ENCODE measurements at places on chromosomes 12 and 14.

- no peak for DNase-seq
Observed at GRCh38 chr14:31987721-31988120, 89.4 kb upstream of the ARHGAP5 start.

- no peak for DNase-seq
Observed at GRCh38 chr12:113241191-113242025, 20.1 kb downstream of the TPCN1 start.

- no peak for DNase-seq
Observed at GRCh38 chr12:106999446-106999845, 12.5 kb upstream of the MTERF2 start.

DNA sequence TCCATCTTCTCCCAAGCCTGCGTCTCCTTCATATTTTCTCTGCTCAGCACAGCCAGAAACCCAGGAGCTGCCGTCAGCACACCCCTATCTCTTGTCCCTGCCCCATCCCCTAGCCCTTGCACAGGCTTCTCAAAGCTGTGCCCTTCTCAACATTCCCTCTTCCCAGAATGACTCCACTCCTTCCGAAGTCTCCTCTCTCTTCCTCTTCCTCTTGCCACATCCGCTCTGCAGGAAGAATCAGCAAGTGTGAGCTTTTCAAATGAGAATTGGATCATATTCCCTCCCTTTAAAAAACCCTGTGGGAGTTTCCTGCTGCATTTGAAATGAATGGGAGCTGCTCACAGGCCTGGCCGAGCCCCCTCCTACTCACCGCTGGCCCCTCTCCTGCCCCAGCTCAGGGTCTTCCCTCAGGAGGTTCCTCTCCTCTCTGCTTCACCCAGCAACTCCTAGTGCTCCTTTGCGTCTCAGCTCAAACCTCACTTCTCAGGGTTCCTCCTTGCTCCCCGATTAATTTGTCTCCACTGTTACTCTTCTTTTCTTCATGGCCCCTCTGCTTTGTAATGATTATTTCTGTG, 528.5 kb upstream of the CCDC196 start:
- no peak for DNase-seq

GRCh38 chr14:69711881-69712560, 54.9 kb upstream of the SRSF5 start:
- no peak for DNase-seq

DNA sequence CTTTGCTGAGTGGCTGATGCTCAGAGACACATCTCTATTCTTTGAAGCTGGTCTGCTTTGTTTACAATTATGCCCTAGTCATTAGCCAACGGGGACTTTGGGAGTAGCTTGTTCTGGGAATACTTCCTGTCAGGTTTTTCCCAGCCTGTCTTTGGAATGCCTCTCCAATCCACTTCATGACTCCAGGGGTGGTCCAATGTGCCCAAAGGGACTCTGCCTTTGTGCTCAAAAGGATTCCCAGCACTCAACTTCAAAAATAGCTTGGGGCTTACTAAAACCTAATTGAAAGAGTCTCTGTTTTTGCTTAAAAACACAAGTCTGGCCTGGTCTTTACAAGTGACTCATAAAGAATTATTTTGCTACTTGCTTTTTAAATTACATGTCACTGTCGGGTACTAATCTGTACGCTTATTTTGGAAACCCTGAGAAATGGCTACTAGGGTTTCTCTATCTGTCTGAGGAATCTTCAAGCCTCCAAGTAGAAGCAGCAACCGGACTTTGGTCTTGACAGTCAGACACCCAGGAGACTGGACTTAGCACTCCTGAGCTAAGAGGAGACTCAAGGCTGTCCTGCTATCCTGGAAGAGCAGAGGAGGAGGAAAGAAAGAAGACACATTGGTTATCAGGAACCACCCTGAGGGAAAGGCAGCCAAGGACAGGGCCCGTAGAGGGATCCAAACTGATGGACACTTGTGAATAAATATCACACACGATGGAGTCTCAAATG, 20.7 kb downstream of the PHLDA1 start:
- no peak for DNase-seq

GRCh38 chr12:49263400-49263763, 1.5 kb upstream of the TUBA1C start:
- no peak for DNase-seq

GRCh38 chr12:105738051-105738450, 400.7 kb downstream of the NUAK1 start:
- no peak for DNase-seq

DNA sequence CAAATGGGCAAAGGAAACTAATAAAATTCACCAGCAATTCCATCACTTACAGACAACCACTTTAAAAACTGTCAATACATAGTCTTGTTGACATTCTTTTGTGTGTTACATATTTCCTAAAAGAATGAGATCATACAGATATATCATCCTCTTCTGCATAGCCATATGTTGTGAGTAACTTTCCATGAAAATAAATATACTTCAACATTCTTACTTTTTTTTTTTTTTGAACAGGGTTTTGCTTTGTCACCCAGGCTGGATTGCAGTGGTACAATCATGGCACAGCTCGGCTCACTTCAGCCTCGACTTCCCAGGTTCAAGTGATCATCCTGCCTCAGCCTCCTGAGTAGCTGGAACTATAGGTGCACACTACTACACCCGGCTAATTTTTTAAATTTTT, 20.9 kb downstream of the ZC2HC1C start:
- no peak for DNase-seq

GRCh38 chr12:15092826-15093225, 120.0 kb downstream of the PDE6H start:
- DNase-seq = no peak

DNA sequence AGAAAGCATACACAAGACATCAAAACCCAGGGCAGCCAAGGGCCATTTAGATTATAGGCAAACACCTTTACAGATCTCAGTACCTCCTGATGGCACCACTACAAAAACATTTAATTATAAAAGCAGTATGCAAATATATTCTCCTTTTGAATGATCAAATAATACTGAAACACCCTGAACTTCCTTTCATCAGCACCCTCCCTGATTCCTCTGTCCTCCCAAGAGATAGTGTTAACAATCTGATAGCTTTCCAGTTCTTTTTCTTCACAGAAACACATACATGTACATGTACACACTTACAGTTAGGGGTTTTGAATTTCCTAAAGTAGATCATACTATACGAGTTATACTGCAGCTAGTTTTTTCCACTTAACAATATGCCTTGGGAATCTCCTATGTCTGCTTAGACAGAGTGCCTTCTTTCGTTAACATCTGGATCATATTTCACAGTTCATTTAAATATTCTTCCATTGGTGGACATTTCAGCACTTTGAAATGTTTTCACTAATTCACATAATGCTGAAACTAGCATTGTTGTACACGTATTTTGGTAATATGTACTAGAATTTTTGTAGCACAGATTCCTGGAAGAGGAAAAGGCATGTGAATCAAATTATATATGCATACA, 35.2 kb downstream of the TDG start:
- no peak for DNase-seq

DNA sequence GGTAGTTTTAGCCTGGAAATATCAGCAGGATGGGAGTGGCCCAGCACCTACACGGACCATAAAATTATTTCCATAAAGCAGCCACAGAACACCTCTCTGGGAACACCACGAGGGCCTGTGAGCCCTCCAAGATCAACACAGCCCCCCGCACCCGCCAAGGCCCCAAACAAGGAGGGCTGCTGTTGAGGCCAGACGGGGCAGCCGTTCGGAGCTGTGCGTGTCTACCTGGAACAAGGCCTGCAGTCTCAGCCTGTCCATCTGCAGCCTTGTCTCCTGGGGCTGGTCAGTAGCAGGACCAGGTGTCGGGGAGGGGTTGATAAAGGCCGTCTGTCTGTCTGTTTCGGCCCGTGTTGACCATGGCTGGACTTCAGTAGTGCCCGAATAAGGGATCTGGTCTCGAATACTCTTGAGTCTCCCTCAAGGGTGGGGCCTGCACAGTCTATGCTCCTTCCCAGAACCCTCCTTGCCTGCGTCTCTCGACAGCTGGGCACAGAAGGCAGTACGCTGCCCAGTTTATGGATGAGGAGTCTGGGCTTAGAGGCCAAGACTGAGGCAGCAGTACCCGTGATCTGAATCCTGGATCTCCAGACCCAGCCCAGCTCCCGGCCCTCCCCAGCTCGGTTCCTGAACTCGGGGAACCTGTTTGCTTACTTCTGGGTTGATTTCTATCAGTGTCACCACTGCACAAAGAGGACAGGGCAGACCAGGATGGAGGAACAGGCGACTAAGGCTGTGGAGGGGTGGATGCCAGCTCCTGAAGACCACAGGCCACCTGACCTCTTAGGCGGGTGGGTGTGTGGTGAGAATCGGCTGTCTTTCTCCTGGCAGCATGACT, 23.1 kb upstream of the DLK1 start:
- DNase-seq = no peak

DNA sequence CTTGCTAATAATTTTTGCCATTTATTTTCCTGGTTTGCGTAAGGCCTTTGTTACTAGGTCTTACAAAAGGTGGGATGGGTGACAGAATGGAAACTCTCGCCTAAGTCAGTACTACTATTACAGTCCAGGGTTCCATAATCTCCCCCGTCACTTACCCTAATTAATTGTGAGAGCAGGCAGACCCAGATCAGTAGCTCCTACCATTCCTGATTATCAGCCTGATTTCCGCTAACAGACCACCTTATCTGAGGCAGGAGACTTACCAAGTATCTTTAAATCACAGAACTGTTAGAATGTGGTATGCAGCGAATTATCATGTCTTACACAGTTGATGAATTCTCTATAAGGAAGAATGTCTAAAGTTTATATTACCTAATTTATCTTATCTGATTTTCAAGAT, 234.7 kb downstream of the FOXN3 start:
- DNase-seq = no peak

DNA sequence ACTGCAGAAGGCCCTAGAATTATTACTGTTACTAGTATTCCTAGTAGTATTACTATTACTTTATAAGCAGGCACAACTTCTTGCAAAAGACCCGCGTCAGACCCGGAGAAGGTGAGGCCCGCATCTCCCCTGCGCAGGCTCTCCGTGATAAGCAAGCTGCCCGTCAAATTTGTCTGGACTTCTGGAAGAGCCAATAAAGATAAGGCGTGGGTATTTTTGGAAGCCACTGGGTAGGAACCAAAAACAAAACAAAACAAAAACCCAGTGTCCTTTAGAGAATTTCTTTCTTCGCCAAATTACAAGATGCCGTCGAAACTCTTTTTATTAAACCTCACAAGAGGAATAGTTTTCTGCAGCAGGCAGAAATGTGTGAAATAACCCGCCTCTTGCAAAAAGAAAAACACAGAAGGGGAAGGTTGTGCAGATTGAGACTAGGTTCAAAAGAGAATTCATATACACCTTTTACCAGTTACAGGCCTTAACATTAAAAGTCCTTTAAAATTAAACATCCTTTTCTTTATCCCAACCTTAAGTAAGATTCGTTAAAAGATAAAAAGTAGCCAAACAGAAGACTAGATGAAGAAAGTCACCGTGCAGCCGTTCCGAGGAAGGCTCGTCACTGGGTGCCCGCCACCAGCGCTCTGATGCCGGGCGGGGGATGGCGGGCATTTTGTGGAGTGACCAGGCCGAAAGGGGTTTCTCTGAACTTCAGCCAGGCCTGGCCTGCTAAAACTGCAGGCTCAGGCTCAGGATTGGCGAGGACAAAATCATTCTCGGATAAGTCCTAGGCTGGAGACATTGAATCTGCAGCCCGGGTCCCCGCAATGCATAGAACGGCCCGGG, 1.6 kb downstream of the TBX5 start:
- no peak for DNase-seq

GRCh38 chr14:36367985-36368774, 47.7 kb upstream of the MBIP start:
- no peak for DNase-seq

GRCh38 chr12:62917926-62918325, 17.0 kb downstream of the PPM1H start:
- DNase-seq = no peak

DNA sequence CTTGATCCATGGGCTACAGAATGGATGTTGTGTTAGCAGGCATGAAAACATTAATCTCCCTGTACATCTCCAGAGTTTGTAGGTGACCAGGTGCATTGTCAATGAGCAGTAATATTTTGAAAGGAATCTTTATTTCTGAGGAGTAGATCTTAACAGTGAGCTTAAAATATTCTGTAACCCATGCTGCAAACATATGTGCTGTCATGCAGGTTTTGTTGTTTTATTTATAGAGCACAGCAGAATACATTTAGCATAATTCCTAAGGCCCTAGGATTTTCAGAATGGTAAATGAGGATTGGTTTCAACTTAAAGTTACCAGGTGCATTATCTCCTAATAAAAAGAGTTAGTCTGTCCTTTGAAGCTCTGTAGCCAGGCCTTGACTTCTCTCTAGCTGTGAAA, 3.5 kb upstream of the FITM1 start:
- DNase-seq = no peak

DNA sequence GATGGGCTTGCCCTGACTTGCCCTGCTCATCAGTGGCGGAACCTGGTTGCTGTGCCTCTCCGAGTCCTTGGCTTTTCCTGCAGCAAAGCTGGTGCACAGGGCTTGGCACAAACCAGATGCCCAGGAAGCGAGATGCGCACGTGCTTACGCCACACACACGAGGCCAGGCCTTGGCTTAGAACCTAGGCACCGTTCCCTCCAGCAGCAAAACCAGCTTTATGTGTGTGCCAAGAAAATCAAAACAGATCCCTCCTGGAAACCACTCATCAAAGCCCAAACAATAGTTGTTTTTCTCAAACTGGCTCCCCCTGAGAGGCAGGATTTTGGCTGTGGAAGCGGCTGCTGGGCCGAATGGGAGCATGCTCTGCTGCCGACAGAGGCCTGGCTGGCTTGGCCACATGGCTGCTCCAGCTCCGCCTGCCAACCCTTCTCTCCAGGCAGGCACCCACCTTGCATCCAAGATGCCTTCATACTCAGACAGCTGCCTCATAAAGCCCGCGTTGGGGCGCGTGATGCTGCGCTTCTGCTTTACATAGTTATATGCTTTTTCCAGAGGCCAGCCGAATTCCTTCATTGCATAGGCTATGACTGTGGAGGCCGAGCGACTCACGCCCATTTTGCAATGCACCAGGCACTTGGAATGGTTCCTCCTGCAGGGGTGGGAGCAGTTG, 58.7 kb downstream of the SSH1 start:
- DNase-seq = no peak

GRCh38 chr12:1740161-1740948, 49.5 kb downstream of the ADIPOR2 start:
- DNase-seq = no peak

DNA sequence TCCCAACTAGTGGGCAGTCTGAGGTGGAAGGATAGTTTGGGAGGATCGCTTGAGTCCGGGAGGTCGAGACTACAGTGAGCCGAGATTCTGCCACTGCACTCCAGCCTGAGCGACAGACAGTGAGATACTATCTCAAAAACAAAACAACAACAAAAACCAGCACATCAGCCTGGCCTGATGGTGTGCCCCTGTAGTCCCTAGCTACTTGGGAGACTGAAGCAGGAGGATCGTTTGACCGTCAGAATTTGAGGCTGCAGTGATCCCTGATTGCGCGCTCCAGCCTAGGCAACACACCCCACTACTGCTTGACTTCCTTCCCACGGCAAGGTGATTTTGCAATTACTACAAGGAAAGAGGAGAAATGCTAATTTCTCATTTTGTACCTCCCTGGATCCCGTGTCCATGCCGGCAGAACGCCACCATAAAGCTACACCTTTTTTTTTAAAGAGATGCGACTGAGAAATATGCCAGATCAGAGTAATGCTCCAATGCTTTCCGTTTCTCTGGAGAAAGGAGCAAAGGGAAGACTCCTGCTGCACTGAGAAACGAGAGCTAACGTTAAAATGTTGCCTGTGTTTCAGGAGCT, 672 bp upstream of the SCFD1 start:
- no peak for DNase-seq
